ENCODE measurements at places on chromosomes 2 and 18.

GRCh38 chr18:74278058-74278457 lies 13.7 kb downstream of the CYB5A start:
- no peak for DNase-seq

DNA sequence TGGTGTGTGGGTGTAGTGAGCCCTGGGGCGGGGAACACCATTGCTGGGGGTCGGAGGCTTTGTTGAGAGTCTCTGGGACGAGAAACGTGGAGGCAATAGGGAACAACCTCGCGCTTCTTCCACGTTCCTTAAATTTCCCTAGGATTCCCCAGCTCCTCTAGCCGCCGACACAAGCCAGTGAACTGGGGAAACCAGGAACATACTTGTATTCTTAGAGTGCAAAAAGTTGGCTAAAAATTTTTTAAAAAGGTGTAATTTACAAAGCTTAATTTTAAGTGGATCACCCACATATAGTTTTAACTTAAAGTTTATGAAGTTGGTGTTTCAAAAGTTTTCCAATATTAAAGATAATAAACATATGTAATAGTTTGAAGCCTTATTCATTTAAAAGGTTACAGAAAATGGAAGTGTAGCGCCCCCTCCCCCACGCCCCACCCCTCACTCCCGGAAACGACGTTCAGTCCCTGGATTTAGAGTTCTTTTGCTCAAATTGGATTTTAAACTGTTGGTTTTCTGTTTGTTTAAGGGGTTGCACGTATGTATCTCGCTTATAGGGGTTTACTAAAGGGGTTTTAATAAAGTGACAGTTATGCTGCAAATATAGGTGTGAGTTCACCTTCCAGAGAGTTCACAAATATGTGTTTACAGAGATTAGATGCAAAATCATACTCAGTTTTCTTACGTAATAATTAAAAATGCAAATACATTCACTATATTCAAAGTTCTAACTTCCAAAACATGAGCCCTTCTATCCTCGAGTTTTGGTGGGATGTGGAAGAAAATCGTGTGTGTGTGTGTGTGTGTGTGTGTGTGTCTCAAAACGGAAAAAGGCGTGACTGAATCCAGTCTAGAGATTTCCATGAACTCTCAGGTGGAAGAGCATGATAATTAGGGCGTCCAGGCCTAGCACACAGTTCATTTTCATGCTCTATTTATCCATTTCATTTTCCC lies 872 bp downstream of the DSG2 start:
- no peak for DNase-seq

GRCh38 chr2:174492963-174493431 lies 6.2 kb upstream of the GPR155 start:
- peak; percentile 67 for DNase-seq

DNA sequence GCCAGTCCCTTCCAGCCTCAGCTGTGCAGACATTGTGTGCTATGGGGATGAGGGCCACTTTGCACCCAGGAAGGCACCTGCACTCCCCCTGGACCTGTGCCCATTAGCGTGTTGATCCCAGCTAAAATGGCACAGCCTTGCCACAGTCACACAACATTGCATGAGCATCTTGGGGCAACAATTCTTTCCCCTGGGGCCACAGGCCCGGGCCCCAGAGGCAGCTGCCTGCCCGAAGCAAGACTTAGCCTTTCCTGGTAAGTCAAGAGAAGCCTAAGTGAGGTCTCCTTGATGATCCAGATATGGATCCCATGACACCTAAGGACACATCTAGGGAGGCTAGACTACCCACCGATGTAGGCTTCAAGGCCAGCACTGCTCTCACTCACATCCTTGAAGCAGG lies 202.1 kb downstream of the BCL11A start:
- DNase-seq, result no peak

DNA sequence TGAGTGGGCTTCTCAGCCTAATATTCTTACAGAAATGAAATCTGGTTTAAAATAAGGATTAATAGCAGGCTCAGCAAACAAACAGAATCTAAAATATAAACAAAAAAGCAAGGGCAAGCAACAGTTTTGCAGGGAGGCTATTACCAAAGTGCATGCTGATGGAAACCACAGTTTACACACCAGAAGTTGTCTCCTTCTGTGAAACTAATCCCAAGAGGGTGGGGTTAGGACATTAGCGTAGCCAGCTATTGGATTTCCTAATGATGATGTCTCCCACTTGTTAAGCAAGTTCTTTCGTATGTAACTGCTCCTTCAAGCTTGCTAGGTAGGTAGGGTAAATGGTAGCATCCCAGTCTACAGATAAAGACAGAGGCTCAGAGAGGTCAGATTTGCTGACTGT lies 65.0 kb upstream of the TSPYL6 start:
- no peak for DNase-seq

DNA sequence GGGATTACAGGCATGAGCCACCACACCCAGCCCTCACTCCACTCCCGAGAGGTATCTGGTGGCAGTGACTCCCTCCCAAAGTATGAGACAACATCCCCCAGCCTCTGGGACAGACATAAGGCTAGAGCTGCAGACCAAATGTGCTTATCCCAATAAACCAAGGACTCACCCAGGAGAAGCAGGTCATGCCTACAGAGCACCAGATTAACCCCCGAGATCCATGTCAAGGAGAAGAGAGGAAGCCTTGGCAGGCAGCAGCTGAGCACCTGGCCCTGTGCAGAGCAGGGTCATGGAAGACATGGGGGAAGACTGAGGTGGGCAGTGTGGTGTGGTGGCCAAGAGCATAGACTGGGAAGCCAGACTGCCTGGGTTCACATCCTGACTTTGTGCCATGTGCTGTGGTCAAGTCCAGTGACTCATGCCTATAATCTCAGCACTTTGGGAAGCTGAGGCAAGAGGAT lies 7.2 kb downstream of the RAB11FIP5 start:
- DNase-seq, result no peak

- DNase-seq, result peak; percentile 25
Observed at GRCh38 chr2:173568054-173568453, 213.4 kb downstream of the CDCA7 start.

- DNase-seq, result no peak
Observed at GRCh38 chr18:42287047-42287446, 332.0 kb downstream of the PIK3C3 start.

DNA sequence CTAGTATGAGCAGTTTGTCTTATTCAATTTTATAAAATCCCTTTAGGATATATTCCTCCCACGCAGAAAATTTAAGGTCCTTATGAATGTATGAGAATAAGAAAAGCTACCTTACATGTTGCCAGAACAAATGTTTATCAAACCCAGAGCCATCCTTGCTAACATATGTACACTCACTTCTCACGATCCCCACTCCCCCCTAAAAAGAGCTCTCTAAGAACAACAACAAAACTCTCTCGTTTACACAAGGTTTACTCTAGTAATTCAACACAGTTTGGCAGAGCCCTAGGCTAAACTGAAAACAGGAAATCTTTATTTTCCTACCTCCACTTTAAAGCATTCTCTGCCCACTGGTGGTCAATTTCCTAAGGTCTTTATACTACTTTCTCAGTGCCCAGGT lies 504.9 kb downstream of the ZEB2 start:
- DNase-seq, result no peak

DNA sequence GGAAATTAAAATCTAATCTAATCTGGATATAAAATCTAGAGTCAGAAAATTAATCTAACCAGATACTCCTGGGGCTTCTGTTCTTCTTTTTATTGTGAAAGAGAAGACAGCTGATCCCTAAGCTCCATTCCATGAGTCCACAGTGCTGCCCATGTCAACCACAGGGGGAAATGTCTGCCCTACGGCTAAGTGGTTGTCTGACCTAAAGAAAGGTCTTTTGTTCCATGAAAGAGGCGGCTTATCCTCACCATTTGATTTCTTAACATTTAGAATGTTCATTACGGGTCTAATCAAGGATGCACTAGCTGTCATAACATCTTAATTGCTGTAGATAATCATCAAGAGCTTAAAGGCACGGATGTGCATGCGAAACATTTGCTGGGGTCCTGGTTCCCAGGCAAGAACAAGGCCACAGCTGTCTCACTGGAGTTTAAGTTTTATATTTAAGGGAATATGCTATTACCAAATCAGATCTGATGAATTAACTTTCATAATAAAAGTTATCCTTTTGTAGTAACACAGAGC lies 162.6 kb downstream of the PAX3 start:
- DNase-seq, result no peak

- no peak for DNase-seq
Observed at GRCh38 chr2:106685180-106685897, 198.2 kb downstream of the CD8B2 start.

GRCh38 chr2:166373105-166373504 lies 2.6 kb downstream of the SCN9A start:
- DNase-seq, result no peak

- DNase-seq, result no peak
Observed at GRCh38 chr18:68874361-68874760, 76.5 kb downstream of the CCDC102B start.

- DNase-seq, result no peak
Observed at GRCh38 chr2:11024687-11025086, 113.0 kb downstream of the KCNF1 start.

- DNase-seq, result no peak
Observed at GRCh38 chr2:153291718-153292117, 186.8 kb downstream of the RPRM start.

DNA sequence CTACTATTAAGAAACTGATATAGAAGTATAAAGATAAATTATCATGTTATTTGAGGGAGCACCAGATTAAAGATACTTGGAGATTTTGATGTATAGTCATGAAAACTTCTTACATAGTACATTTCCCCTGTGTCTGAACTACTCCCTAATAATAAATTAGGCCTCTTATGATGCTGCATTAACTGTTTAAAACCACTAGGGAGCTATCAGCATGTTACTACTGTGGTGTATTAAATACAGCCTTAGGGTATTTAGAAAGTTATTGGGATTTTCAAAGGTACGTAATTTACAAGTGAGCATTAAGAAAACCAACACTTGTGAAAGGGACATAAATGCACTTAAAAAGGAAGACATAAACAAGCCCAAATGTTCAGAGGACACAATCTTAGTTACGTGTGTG lies 714.0 kb downstream of the EPHA4 start:
- DNase-seq, result no peak

- no peak for DNase-seq
Observed at GRCh38 chr18:34370704-34371395, 146.1 kb upstream of the NOL4 start.

- peak; percentile 69 for DNase-seq
Observed at GRCh38 chr18:61322265-61322873, 10.9 kb upstream of the CDH20 start.

DNA sequence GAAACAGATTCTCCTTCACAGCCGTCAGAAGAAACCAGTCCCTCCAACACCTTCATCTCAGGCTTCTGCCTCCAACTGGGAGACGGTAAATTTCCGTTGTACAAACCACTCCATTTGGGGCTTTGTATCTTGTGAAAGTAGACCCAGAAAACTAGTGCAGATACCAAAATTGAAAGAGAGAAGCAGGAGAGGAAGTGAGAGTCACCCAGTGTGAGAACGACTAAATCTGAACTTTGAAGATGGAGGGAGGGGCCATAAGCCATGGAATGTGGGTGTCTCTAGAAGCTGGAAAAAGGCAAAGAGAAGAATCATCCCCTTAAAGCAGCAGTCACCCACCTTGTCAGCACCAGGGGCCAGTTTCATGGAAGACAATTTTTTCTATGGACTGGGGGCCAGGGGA lies 88.3 kb upstream of the LRATD1 start:
- no peak for DNase-seq

DNA sequence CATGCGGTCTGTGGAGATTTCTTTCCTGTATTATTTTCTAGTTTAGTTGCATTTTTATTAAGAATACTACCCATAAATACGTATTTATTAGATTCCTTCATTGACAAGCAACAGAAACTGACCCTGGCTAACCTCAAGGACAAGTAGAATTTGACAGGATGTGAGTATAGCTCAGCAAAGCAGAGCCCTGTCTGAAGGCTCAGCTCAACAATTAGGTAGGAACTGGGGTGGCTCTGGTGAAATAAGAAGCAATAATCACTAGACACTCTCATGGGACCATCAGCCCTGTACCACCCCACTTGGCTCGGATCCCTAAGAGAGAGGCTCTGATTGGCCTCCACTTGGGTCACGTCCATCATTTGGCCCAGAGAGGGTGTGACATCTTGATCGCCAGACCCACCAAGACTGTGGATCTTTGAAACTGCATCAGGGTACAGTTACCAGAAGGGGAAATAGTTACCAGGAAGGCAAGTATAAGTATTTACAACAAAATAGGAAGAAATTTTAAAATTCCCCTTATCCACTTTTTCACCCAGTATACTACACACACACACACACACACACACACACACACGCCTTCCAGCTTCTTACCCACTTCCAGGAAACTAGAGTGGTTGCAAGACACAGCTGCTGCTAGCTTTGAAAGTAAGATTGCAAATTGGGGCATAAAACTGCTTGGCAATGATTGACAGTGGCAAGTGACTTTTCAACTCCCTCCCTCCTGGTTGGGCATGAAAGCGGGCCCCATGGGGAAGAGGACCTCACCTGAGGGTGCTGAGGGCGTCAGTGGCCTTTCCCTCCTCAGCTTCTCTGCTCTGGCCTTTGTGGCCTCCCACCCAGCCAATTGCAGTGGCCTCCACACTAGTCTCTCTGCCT lies 41.8 kb downstream of the KCTD18 start:
- no peak for DNase-seq

DNA sequence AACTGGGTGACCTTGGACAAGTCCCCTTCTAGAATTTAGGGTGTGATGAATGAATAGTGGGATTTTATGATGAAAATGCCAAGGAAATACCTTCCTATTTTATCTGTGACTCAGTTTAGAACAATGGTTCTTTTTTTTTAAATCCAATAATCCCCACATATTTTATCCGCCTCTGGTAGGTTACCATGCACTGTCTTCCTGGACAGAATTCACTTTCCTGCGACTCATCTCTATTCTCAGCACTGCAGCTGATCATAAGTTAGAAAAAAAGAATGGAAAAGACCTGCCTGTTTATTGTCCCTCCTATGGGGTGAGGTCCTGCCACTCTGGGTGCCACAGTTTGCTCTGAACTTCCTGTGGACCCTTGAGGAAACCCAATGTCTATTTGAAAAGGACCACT lies 73.1 kb downstream of the IRS1 start:
- DNase-seq, result no peak

DNA sequence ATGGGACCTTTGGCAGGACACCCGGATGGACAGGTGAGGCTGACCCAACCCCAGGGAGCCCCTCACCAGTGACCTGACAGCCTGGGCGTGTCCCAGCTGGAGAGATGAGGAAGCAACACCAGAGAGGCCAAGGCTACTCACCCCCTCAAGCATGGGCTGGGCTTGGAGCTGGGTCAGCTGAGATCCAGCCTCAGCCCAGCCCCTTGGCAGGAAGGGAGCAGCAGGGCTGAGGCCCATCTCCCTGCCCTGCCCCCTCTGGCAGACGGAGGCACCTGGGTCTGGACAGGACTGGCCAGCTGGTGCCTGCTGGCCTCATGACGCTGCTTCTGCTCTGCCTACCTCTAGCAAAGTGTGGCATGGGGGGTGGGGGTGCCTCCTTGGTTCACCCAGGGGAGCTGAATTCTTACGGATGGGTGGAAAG lies 37.8 kb downstream of the HS6ST1 start:
- no peak for DNase-seq

GRCh38 chr2:44097322-44097907 lies 71.3 kb upstream of the PPM1B start:
- DNase-seq, result no peak

GRCh38 chr2:67050622-67051021 lies 346.5 kb upstream of the ETAA1 start:
- DNase-seq, result no peak

GRCh38 chr2:102233132-102233884 lies 46.5 kb downstream of the IL1RL2 start:
- no peak for DNase-seq

- no peak for DNase-seq
Observed at GRCh38 chr2:12918835-12919445, 202.2 kb downstream of the TRIB2 start.

Measured in activated CD4-positive, alpha-beta T cell treated with anti-CD3 and anti-CD28 coated beads for 48 hours (primary cell).